ENCODE measurements at places on chromosomes 3 and 15. TPM values are rescaled to one million over a fixed set of nuclear protein-coding genes. Genes with fewer than 3 reads are reported as not detected.

- peak; percentile 73 for DNase-seq
Measured at GRCh38 chr15:40081691-40082194, 26.9 kb downstream of the BMF start.

GRCh38 chr3:144556392-144556791 is 584.8 kb downstream of the DIPK2A start:
- DNase-seq: no peak

DNA sequence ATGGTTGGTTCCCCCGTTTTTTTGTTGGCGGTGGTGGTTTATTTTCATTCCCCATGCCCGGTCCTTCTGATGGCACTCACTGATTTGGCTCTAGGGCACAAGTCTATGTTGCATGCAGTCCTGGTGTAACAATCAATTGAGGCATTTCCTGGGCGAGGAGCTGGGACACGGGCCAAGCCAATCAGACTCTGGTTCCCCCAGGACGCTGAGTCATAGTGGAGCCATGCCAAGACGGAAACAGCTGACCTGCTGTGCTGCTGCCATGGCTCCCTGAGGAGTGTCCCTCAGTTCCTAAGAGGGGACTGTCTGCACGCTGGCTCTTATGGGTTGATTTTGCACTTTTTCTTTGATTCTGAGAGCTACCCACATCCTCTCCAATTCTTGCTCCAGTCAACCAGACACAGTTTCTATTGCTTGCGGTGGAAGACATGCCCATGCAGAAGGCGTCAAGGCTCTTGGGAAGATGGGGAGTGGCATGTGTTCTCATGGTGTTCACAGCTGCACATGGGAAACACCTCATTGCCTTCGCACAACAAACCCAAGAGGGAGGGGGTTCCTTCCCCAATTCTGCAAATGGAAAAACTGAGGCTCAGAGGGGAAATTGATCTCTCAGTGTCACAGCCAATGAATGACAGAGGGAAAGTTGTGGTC is 28.3 kb upstream of the ALDH1L1 start:
- peak; percentile 85 for DNase-seq

DNA sequence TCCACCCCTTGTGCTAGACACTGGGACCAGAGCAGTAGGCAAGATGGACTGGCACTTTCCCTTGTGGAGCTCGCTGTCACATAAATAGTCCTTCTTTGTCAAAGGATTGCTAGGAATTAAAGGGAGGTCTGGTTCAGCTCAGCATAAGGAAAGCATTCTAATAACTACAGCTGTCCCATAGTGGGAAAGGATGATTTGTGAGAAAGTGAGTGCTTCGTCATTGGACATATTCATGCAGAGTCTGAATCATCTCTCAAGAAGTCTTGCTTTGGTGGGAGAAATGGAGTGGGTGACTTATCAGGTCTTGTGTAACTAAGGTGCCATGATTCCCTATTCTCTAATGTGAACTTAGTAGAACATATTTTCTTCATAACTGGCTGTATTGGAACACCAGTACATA is 14.7 kb downstream of the PPARG start:
- no peak for DNase-seq

GRCh38 chr15:73560501-73561117 is 72.6 kb downstream of the NPTN start:
- no peak for DNase-seq

- no peak for DNase-seq
Measured at GRCh38 chr3:34109846-34110245, 311.4 kb downstream of the PDCD6IP start.

DNA sequence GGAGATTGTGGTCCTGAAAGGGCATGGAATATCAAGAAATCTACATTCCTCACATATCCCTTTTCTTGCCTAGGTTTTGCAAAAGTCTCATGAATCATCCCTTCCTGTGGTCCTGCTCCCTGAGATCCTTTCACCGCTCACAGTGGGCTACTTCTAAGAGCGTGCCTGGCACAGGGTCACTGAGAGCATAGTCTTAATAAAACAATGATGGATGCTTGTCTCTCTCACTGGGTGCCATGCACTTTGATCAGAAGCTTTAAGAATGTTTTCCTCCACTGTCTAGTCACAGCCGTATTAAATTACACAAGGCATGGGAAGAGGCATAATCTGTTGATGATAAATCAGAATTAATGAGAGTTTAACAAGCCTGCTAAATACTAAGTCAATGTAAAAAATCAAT is 269.7 kb upstream of the ATP10A start:
- no peak for DNase-seq

GRCh38 chr3:42184651-42185443 is 81.1 kb downstream of the CCK start:
- DNase-seq: no peak

GRCh38 chr3:34363881-34364280 is 565.5 kb downstream of the PDCD6IP start:
- no peak for DNase-seq

DNA sequence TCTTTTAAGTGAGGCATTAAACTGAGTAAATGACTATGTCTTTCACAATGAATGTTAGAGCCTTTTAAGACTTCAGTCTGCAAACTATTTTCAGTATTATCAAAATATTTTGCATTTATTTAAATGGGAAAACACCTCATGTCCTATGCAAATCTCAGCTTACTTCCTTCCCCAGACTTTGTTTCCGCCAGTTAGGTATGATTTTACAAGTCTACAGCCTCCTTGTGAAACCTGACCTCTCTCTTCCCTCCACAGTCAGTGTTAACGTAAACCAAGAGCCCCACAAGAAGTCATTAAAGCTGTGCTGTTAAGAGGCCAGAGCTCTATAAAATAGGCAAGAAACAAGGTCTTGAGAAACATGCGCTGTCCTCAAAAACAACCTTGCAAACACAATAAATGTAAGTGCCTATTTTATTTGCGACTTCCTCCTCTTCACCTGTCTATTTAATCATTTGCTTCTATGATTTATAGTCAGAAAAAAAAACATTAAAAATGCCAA is 48.3 kb downstream of the PRTG start:
- no peak for DNase-seq

- DNase-seq: no peak
Measured at GRCh38 chr3:16211176-16211904, 36.9 kb downstream of the GALNT15 start.

- DNase-seq: no peak
Measured at GRCh38 chr15:50577492-50577891, 31.0 kb upstream of the USP50 start.

DNA sequence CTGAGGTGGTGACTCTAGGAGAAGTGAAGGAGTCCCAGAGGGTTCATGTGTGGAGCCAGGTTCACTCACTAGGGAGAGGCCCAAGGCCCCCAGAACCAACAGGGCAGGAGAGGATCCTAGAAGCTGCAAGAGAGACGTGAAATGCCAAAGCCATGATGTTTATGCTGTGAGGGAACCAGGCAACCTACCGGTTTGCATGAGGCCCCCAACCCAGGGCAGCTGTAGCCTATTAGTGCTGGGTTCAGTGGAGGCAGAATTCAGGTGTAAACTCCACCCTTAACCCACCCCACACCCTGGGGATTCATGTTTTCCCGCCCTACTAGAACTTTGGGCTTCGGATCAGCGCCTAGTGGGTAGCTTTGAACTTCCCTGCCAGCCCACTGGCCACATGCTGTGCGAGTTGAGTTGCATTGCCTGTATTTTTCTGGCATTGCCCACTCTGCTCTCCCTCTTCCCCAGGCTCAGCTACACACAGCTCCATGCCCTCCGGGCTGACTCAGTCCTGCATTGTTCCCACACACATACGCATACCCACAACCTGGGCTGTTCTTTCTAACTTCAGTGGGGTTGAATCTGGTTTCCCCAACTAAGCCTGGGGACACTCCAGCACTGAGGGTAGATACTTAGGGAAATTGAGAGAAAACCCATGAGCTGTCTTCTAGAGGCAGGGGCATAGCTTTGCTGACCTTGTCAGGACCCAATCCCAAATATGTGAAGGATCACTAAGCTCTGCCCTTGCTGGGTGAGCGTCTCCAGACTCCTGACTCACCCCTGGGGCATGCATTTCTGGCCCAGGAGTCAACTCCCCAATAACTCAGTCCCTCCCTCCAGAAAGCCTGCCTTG is 2.0 kb upstream of the ZBTB47 start:
- DNase-seq: no peak

DNA sequence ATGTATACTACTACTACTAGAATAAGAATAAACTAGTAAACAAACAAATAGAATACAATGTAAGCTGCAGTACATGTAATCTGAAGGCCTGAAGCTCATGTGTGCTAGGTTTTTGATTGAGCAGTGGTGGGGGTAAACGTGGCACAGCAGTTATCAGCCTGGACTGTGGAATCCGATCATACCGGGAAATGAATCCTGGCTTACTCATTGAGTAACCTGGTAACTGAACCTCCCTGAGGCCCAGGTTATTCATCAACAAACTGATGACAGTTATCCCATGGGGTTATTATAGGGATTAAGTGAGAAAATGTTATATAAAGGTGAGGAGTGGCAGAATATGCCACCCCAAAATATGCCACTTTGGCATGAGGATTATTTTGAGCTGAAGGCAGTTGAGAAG is 339.1 kb downstream of the FHIT start:
- no peak for DNase-seq

DNA sequence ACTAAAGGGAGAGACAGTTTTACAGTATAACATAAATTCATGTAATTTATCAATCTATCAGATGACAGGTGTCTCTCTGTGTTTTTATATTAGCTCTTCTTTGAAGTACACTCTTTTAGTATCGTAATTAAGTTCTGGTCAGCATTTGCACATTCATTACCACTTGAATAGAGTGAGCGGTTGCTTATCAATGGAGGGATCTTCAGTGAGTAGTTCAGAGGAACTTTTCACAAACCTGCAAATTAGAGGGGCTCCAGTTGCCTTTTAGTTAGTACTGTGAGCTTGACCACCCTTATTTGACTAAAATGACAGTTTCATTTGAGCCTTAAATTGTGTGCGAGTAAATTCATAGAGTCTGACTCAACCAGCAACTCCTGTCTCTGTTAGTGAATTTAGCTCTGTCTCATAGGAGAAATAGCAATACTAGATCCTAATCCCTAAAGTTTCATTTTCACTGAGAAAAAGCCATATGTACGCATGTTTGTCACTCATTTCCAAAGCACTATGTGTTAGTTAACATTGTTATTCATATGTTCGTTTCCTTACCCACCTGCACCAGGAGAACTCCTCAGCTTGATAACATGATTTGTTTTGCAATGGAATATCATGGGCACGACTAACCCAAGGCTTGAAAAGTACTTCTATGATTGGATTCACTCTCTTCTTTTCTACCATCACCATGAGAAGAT is 57.5 kb upstream of the ZBED2 start:
- no peak for DNase-seq

DNA sequence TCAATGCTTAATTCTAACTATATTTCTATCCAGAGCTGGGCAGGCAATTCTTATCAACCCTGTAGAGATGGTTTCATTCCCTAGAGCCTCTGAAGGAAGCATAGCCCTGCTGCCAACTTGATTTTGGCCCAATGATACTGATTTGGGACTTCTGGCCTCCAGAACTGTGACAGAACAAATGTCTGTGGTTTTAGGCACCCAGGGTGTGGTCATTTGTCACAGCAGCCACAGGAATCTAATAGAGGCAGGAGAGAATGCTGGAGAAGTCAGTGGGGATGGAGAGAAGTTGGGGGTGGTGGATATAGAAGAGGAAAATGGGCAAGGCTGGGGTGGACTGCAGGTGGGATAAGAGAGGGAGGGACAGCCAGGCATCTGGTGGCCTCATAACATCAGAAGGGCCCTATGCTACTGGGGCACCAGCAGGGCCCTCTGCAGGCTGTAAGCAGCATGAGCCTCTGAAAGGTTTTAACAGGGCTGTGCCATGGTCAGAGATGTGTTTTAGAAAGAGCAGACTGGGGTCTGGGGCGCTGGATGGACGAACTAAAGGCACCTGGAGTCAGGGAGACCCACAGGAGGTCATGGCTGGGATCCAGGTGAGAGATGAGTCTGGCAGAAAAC is 19.8 kb downstream of the MRPS11 start:
- no peak for DNase-seq

DNA sequence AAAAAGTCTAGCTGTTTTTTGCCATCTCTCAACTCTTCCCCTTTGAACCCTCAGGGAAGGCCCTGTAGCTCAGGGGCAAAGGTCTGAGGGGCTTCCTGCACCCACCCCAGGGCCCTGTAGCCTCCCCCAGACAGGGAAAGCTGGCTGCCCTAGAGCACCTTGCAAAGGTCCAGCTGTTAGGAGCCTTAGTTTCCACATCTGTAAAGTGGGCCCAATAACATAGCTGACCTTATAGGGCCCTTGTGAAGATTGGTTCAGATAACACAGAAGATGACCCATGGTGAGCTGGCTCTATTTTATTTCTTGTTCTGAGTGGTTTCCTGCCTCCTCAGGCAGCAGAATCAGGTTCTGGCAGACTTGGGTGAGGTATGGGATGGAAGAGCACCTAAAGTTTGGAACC is 55.2 kb upstream of the SMAD6 start:
- no peak for DNase-seq

DNA sequence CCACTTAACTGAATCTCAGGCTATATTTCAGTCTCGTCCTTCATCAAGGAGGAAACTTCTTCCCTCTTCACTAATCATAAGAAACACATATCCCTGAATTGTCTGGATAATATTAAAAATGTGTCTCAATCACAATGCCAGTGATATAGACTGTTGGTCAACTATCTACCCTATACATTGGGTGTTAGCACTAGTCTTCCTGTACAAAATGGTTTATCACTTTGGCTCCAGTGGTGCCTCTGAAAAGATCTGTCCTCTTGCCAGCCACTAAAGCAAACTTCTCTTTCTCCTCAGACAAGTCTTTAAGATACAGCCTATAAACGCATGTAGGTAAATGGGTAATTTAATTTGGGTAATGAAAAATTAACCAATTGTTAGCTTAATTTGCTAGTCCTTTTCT is 156.6 kb downstream of the MECOM start:
- no peak for DNase-seq

- DNase-seq: no peak
Measured at GRCh38 chr15:56683908-56684307, 49.4 kb downstream of the ZNF280D start.

- no peak for DNase-seq
Measured at GRCh38 chr3:53821631-53822121, 24.5 kb downstream of the CHDH start.

GRCh38 chr3:146050691-146051090 is 110.3 kb downstream of the PLOD2 start:
- no peak for DNase-seq

DNA sequence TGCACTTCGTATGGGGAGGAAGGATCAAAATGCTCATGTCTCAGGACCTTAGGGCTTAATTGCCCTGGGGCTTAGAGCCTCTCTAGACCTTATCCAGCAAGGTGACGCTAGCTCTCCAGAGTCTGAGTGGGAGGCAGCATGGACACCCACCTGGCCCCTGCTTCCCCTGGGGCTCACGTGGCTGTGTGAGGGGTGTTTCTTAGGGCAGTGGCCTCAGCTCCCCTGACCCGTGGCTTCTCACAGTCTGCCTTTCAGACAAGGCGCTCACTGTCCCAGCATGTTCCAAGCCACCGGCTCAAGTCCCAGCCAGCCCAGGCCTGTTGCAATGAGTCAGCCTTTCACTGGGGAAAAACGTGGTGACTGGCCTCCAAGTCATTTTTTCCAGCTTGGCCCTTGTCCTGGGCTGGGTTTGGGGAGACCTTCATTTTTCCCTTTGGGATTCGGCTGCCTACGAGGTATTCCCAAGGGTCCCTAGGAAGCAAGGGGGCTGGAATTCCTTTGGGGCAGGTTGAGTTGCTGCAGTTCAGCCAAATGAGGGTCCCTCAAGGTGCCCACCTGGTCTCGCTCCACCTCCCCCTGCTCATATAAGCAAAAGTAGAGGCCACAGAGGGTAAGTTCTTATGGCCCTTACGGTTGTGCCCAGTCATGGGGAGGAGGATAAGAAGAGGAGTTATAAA is 15.7 kb downstream of the BHLHE40 start:
- DNase-seq: peak; percentile 85

- no peak for DNase-seq
Measured at GRCh38 chr3:52820736-52821135, 9.7 kb downstream of the ITIH4 start.

Gene ACTR8
- 30.8 TPM for total RNA-seq

Gene SI
- total RNA-seq: not detected

Gene TGM5
- total RNA-seq: not detected

Gene GAP43
- 1.4 TPM for total RNA-seq
